ENCODE measurements at places on chromosomes 12 and 14. TPM values are rescaled to one million over a fixed set of nuclear protein-coding genes. Genes with fewer than 3 reads are reported as not detected.

GRCh38 chr14:104927901-104928300, 3.2 kb downstream of the PLD4 start:
- DNase-seq: no peak

- DNase-seq: no peak
Observed at GRCh38 chr14:28407031-28407825, 359.4 kb upstream of the FOXG1 start.

DNA sequence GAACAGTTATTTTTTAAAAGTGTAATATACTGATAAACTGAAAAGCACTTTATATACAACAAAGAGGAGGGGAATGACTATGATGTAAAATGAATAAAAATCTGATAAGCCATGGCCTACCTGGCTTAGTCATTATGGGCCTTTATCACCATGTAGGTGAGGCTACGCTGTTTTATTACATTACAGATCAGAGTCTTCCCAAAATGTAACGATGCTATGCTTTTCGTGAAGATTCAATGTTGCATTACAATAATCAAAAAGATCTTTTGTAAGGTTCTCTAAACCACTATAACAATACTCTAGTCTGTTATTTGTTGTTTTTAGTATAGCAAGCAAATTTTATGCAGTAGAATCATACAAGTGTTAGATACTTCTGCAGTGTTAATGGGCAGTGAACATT, 34.2 kb downstream of the ARID4A start:
- no peak for DNase-seq

GRCh38 chr14:91358025-91358319, 59.6 kb downstream of the CCDC88C start:
- DNase-seq: no peak

GRCh38 chr14:23094666-23095195, at the start of gene ACIN1:
TSS of gene ACIN1 (minus strand) at chr14:23095136. CDS start at chr14:23095112, 24 bp downstream.
- peak; percentile 86 for DNase-seq

GRCh38 chr12:131528667-131529066, 182.2 kb upstream of the SFSWAP start:
- DNase-seq: no peak

DNA sequence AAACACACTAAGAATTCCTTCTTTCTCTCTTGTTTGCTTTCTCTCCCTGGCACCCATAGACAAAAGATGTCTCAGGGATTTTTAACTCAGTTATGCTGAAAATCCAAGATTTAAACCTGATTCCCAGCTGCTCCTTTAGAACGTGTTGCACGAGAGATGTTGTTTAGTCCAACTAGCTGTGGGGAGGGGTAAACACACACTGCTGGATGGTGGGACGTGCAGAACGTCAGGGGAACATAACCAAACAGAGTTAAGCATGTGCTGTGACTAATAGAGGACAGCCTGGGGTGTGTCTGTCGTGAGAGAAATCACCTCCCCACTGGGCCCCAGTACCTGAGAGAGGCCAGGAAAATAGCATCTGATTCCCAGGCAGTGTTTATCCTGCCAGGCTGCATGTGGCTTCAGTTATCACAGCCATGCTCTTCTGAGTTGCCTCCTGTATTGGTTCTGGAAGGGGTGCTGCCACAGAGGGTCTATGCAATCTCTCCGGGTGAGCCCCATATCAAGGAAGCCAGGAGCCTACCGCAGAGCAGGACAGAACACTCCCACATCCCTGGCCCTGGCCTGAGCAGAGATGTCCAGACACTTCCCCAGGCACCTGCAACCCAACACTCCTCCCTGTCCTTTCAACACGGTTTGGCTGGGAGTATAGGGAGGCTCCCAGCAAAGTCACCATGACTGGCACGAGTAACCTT, 112.7 kb upstream of the EGLN3 start:
- DNase-seq: no peak

- DNase-seq: no peak
Observed at GRCh38 chr14:69710378-69710777, 56.6 kb upstream of the SRSF5 start.

DNA sequence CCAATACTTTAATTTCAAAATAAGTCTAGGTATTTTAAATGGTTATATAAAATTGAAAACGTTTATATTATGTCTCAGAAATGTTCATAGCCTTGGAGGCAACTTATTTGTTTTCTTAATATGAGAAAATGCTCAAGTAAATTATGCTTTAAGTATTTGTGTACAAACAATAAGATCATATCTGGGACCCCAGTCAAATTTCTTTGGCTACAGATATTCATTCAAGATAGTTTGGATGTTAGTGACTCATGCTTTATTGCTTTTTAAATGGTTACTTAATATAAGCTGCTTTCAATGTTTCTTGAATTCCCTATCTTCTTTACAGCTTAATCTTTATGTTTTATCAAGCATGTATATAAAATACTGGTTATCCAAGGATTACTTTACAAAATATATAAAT, 291.3 kb downstream of the KCNC2 start:
- no peak for DNase-seq

- no peak for DNase-seq
Observed at GRCh38 chr14:101918065-101918989, 46.0 kb upstream of the DYNC1H1 start.

DNA sequence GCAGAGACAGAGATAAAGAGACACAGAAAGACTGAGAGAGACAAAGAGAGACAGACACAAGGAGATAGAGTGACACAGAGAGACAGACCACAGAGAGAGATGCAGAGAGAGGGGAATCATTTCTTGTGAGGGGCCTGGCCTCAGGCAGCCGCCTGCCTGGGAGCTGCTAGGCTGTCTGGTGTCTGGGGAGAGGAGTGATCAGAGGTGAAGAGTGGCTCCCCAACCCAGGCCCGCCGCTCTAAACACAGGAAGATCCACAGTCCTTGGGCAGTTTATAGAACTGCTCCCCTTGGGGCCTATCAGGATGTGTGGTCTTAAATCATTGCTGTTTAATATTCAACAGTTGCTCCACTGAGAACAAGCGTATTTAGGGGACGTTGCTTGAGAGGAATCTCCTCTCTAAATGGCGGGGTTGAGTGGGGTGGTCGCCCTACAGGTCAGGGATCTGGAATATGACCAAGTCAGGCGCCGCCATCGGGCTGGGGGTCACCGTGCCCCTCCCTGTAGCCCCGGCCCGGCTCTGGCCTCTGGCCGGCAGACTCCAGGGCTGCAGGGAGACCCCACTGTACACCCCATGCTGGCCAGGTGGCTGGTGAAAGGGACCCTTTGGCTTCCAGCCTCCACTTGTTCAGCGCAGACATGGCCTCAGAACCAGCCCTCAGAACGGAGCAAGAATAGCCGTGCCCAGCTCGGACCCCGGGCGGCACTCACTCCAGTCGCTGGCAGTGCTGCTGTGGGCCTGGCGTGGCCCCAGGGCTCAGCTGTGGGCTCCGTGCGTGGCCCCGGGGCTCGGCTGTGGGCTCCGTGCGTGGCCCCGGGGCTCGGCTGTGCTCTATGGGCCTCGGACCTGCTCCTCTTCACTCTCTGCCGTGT, 89.4 kb downstream of the GALNT9 start:
- no peak for DNase-seq

DNA sequence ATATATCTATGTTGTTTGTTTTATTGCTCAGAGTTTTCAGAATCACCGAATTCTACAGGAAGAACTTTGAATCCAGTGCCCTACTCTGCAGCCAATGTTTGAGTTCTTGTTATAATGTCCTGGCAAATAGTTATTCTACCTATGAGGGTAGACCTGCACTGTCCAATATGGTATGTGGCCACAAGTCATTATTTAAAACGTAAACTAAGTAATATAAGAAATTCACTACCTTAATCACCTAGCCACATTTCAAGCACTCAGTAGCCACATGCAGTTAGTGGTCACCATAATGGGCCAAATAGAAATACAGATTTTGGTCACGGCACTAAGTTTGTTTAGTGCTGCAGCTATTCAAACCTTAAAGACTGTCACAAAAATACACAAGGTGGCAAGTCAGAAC, 26.4 kb downstream of the GNPTAB start:
- no peak for DNase-seq

DNA sequence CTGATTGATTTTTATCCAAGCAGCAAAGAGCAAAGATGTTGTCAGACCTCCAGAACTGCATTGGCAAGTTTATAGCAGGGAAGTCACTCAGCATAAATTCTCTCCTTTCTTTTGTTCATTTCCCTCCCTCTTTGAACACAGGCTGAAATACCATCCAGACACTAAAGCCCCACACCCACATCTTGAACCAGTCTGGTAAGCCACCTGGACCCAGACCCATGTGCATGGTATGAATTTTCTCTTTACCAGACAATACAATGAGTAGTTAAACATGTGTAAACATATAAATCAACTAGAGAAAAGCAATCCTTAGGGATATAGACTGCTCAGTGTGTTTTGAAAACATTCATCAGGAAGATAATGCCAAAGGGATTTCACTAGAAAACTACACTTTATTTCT, 488.3 kb upstream of the FLRT2 start:
- DNase-seq: no peak

DNA sequence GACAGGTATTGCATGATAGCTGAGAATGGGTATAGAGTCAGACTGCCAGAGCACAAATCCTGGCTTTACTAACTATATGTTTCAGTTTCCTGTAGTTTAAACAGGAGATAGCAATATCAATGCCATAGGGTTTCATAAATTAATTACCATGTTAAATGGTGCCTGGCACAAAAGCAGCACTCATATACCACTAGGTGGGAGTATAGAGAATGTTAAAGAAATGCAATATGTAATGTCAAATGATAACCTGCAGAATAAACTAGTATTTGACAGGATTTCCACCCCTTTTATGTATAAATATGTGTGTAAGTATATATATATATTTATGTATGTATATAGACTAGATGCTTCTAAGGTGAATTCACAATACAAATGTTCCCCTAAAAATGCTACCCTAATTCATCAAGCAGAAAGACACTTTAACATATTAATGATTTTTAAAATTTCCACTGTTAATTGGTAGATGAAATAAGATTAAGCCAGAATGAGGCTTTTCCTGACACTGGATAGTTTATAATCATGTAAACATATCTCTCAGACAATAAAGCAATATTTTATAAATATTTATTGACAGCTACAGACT, 8.6 kb downstream of the WDR89 start:
- no peak for DNase-seq

GRCh38 chr14:102565331-102565887, 27.0 kb upstream of the RCOR1 start:
- no peak for DNase-seq

DNA sequence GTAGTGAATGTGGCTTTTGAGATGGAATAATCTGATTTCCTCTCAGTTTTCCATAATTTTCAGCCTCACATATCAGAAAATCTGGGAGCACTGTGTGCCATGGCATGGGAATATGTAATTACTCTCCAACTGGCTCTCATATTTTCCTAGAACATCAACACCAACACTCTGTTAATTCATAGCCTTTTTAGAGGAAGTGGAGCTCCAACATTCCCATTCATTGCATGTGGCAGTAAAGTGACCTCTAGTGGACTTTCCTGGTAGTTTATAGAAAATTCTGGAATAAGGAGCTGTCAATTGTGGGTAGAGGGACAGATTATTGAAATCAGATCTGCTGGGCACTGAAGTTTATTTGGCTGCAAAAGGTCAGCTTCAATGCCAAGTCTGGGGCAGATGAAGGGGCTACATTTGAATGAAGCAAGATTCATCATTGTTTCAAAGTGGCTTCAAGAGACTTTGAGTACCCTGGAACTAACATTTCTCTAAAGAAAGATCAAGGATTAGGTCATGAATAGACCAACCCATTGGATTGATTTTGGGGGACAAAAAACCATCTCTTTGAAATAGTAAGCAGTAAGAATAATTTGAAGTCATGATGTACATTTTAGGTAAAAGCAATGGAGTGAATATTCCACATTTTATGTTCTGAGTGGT, 23.6 kb upstream of the USP44 start:
- no peak for DNase-seq

The KRT82 gene
- not detected for total RNA-seq

The SLC25A47 gene
- total RNA-seq: not detected

The NID2 gene
- 0.29 TPM for total RNA-seq

The ACSM4 gene
- not detected for total RNA-seq

The TAS2R43 gene
- total RNA-seq: 0.73 TPM

The RASAL1 gene
- total RNA-seq: 0.26 TPM

The SIX1 gene
- total RNA-seq: not detected

The STYK1 gene
- total RNA-seq: 5.3 TPM

The INSM2 gene
- not detected for total RNA-seq

Measured in activated CD8-positive, alpha-beta T cell treated with anti-CD3 and anti-CD28 coated beads, Interleukin-2, amount 10 ng/mL, durations not matched to agents 7 days and 5 days (primary cell).